ENCODE measurements at places on chromosomes 16 and 17.

DNA sequence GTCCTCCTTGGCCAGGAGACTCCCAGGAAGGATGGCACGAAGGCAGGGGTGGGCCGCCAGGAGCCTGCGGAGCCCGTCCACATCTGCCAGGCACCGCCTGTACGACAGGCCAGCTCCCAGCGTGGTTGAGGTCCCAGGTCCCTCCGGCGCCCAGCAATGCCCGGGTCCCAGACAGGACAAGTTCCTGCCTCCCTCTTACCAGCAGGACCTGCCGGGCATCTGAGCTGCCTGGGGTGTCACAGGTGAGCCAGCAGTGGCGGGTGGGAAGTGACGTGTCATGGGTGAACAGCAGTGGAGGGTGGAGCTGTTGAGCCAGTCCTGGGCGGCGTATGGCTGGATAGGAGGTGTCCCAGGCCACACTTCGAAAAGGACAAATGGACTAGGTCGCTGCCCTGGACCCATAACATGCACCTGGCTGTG lies 15.7 kb upstream of the BAHCC1 start:
- DNase-seq: no peak

DNA sequence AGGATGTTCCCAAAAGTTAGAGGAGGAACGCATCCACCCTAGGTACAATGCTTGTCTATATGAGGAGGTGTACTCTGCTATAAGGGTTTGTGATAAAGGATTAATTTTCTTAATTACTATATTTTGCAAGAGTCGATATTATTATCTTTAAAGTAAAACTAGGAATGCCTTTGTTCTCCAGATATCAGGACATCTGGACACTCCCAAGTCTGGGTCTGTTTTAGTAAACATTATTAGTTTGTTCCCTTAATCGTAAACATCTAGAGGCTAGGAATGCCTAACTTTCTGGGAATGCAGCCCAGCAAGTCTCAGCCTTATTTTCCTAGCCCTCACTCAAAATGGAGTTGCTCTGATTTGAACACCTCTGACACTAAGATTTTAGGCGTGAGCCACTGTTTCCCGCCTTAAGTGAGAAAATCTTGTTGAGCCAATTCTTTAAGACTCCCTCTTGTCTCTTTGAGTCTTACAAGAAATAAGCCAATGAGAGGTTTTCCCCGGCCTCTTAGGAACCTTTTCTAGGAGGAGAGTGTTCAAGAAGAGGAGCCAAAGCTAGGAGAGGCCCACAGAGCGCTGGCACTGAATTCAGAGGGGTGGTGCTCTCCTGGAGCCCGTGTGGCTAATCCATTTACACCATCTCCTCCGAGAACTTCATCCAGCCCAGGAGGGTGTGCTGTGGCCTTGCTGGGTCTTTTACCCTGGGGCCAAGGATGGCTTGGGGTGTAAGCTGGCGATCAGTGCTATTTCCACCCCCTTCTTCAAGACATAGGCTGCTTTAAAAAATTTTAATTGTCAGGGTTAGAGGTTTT lies 40.9 kb downstream of the SMARCE1 start:
- no peak for DNase-seq

GRCh38 chr17:83110735-83111134 lies 31.3 kb downstream of the METRNL start:
- no peak for DNase-seq

DNA sequence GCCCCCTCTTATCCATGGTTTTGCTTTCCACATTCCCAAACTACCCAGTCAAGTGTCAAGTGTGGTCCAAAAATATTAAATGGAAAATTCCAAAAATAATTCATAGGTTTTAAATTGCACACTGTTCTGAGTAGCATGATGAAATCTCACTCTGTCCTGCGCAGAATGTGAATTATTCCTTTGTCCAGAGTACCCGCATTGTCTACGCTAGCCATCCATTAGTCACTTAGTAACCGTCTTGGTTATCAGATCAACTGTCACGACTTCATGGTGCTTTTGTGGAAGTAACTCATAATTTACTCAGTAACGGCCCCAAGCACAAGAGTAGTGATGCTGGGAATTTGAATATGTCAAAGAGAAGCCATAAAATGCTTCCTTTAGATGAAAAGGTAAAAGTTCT lies 94.9 kb downstream of the SLC39A11 start:
- DNase-seq: no peak

- no peak for DNase-seq
Observed at GRCh38 chr16:46747777-46748651, at the start of gene MYLK3. Gene MYLK3, minus strand, starts transcription at chr16:46748344. Its CDS starts 151 bp downstream, at chr16:46748193.

GRCh38 chr17:6137716-6138502 lies 67.7 kb downstream of the WSCD1 start:
- no peak for DNase-seq

DNA sequence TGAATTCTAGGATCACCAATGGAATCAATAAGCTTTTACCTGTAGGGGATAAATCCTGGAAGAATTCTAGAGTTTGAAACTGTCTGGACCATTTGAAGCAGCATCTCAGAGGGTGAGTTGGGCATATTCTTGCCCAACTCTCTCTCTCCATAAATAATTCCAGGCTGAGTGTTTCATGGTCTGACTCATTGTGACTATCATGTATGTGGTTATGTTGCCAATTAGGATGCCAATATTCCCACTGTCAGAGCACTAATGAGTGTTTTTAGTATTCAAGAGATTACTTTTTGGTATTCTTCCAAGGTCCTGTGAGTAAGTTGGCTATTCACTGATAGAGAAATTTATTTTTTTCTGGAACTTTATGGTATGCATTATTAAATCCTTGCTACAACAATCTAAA lies 456.9 kb downstream of the TOX3 start:
- DNase-seq: no peak

DNA sequence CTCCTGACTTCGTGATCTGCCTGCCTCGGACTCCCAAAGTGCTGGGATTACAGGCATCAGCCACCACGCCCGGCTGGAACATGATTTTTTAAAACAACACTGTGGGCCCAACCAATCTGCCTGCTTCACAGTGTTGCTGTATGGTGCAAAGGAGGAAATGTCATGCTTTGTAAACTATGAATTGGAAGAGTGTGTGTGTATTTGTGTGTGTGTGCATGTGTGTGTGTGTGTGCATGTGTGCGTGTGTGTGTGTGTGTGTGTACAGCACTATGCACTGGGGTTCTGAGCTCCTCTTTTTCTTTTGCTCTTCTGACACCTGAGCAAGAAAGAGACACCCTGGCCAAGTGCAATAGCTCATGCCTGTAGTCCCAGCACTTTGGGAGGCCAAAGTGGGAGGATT lies 14.5 kb upstream of the CNOT1 start:
- DNase-seq: no peak

- DNase-seq: no peak
Observed at GRCh38 chr16:64290461-64290860, 831.4 kb downstream of the CDH11 start.

GRCh38 chr16:69402439-69402838 lies 16.6 kb upstream of the TERF2 start:
- DNase-seq: no peak

- no peak for DNase-seq
Observed at GRCh38 chr17:39173080-39173479, 7.1 kb upstream of the ARL5C start.

DNA sequence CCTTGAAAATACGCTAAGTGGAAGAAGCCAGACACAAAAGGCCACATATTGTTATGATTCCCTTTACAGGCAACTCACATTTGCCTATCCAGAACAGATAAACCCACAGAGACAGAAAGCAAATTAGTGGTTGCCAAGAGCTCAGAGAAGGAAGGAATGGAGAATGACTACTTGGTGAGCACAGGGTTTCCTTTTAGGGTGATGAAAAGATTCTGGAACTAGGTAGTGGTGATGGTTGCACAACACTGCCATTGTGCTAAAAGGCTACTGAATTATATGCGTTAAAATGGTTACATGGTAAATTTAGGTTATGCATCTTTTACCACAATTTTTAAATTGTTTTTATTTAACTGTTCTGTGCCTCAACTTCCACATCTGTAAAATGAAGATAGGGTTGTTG lies 4.4 kb downstream of the COPRS start:
- DNase-seq: no peak

- no peak for DNase-seq
Observed at GRCh38 chr16:54657709-54658102, 273.0 kb upstream of the IRX5 start.

GRCh38 chr16:12661656-12662172 lies 142.0 kb downstream of the CPPED1 start:
- no peak for DNase-seq

DNA sequence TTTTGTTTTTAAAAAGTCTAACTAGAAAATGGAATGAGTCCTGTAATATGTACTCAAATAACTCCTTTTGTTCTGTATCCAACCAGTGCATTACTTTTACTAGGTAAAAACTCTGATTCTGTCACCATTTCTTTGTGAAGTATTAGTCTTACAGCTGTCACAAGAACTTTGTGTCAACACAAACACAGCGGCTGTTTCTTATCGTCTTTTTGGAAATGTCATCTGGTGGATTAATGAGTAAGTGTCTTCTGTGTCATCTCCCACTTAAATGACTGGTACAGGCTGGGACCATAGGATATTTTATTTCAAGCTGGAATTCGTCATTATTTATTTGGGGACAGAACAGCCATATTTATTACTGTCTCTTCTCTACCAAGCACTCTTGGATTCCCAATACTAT lies 19.1 kb upstream of the ALDH3A2 start:
- no peak for DNase-seq

- DNase-seq: no peak
Observed at GRCh38 chr17:76758570-76758969, 20.7 kb downstream of the MFSD11 start.

DNA sequence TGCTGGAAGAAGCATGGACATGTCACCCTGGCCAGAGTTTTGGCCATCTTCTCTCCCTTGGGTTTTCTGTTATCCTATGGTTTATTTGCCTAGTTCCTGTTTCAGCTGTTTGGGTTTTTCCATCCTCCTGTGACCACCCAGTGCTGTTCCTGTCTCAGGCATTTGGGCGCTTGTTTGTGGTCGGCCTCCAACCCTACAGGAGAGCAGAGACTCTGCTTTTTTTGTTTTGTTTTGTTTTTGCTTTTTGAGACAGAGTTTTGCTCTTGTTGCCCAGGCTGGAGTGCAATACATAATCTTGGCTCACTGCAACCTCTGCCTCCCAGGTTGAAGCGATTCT lies 3.3 kb upstream of the ZC3H7A start:
- DNase-seq: no peak

GRCh38 chr17:82239926-82240505 lies 11.2 kb downstream of the SLC16A3 start:
- DNase-seq: no peak

DNA sequence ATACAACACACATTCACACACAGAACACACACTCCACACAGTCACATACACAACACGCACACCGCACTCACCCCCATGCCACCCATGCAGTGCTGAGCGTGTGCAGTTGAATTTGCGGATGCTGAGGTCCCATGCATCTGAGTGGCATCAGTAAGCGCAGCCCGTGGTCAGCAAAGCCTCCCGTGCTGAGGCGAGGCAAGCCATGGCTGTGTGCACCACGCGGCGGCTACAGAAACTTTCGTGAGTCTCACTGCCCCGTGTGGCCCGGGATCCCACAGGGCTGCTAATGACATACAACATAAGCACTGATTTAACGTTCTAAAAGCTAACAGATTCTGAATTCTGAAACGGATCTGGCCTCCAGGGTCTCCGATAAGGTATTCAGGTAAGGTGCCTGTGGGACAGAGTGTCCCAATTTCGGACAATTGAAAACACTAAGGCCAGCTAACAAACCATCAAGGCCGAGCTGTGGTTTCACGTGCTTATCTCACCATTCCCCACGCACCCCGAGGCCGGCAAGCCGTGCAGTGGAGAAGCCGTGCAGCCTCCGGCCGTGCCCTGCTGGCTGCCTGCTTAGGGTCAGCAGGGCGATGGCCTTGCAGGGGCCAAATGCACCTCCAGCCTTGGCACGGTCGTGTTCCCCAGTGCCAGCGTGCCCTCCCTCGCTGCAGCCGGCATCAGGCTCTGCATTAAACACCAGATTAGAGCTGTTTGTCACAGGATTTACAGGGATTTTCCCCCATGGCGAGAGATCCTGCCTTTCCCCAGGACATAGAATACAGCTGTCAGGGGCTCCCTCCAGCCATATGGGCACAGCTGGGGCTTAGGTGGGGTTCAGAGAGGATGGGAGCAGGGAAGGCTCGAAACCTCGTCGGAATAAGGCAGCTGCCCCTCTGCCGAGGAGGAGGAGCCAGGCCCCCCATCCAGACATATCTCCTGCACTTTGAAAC lies 191.7 kb downstream of the C16orf95 start:
- no peak for DNase-seq

DNA sequence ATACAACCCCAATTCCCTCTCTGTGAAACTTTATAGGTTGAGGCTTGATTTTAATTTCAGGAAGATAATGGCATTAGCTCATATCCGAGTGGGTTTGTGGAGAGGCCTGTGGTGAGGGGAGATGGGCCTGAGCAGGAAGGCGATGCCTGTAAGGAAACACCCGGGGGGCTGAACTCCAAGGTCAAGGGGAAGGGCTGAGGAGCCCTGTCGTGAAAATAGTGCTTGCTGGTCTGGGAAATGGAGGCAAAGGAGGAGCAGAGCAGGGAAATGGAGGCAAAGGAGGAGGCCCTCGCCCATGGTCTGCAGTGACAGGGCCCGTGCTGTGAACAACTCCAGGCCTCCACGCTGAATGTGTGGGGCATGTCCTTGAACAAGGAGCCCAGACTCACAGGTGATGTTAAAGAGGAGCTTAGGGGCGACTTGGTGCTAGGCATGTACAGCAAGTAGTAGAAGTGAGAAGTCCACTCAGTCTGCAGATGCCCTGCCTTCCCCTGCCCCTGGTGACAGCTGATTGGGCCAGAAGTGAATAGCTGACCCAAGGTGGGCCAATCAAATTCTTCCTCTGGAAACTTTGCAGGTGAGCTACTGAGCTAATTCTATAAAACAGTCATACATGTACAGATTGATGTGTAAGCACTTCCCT lies 38.1 kb downstream of the MRPS23 start:
- no peak for DNase-seq

DNA sequence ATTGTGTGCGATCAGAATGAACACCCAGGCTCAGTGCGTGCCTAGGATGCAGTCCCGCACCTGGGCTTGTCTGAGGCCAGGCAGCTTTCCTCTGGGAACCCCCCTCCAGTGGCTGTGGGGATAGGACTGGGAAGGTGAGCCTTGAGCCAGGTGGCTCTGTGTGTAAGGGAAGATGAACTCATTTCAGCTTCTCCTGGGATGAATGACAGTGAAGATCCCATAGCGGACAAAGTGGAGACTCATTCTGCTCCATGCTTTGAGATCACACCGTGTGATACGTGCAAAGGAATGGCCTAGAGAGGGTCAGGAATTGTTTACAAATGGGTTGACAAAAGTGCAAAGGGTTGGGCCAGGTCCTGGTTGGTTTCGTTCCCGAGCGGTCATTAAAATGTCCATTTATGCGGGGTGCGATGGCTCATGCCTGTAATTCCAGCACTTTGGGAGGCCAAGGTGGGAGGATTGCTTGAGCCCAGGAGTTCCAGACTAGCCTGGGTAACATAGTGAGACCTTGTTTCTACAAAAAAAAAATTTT lies 15.8 kb downstream of the GPRC5C start:
- DNase-seq: no peak

GRCh38 chr16:78485188-78485916 lies 385.9 kb downstream of the WWOX start:
- DNase-seq: no peak

- DNase-seq: no peak
Observed at GRCh38 chr16:87330646-87331045, 13.5 kb upstream of the C16orf95 start.

Measured in GM12891 (cell line).